ENCODE measurements at places on chromosomes 7 and 10.

DNA sequence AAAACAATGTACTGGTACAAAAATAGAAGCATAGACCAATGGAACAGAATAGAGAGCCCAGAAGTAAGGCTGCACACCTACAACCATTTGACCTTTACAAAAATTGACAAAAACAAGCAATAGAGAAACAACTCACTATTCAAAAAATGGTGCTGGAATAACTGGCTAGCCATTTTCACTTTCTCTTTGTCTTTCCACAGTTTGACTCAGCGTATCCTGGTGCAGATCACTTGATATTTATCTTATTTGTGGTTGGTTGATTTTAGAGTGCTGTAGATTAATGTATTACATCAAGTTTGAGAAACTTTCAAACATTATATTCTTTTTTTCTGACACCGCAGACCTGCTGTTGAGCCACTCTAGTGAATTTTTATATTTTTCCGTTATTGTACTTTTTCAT lies 381.4 kb downstream of the DGKB start:
- DNase-seq = no peak

DNA sequence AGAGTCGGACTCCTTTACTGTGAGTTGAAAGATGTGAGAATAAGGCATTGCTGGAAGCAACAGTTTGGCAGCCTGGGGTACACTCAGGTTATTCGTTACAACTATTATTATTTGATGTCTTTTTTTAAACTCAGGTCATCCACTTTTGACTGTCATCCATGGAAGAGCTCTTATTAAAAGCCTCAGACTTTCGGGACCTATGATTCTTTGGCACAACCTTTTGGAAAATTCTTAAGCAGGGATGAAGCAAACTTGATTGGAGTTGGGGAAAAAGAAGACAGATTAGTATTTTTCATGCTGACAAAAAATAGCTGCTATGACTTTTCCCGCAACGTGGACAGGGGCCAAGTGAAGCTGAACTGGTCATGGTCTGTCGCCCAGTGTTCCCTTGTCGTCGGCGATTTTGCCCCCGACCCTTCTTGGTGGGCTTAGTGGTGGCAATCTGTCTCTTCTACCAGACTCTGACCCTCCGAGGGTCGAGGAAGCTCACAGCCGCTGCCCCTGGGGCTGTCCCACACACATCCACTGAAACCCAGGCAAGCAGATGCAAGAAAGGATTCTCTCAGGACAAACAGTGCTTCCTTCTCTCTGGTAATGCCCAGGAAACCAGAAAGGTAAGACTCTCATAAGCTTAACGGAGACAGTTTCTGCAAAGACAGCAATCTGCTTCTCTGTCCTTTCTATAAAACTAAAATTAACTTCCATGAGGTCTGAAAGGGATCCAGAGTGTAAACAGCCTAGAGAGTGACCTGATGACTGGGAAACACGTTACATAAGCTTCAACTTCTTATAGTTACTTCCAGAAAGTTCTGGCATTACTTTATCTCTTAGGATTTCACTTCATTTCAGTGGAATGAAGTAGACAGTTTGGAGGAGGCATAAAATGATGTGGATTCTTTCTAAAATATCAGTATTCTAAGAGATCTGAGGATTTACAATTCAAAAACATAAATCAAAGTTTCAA lies 1.0 kb downstream of the CPED1 start:
- DNase-seq = no peak

- no peak for DNase-seq
These were observed 78.7 kb downstream of the FRMPD2 start for GRCh38 chr10:48195803-48196202.

DNA sequence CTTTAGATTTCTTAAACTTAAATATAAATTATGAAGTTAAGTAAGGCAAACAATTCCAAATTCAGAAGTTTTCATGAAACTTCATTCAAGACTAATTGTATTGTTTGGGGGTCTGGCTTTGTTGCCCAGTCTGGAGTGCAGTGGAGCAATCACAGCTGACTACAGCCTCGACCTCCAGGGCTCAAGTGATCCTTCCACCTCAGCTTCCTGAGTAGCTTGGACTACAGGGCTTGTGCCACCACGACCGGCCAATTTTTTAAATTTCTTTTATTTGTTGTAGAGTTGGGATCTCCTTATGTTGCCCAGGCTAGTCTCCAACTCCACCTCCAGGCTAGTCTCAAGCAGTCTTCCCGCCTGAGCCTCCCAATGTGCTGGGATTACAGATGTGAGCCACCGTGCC lies 12.5 kb downstream of the P4HA1 start:
- DNase-seq = no peak

DNA sequence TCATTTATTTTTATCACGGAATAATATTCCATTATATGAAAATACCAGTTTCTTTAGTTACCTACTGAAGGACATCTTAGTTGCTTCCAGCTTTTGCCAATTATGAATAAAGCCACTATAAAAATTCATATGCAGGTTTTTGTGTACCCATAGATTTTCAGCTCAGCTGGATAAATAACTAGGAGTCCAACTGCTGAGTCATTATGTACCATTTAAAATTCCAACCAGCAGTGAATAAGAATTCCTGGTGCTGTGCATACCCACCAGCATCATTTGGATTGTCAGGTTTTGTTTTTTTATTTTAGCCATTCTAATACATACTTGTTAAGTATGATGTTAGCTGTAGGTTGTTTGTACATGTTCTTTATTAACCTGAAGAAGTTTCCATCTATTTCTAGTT lies 14.5 kb downstream of the FAM24B start:
- no peak for DNase-seq

GRCh38 chr10:86130041-86130440 lies 236.6 kb downstream of the GRID1 start:
- no peak for DNase-seq

- no peak for DNase-seq
These were observed 348.5 kb downstream of the CXCL12 start for GRCh38 chr10:44036425-44036824.

DNA sequence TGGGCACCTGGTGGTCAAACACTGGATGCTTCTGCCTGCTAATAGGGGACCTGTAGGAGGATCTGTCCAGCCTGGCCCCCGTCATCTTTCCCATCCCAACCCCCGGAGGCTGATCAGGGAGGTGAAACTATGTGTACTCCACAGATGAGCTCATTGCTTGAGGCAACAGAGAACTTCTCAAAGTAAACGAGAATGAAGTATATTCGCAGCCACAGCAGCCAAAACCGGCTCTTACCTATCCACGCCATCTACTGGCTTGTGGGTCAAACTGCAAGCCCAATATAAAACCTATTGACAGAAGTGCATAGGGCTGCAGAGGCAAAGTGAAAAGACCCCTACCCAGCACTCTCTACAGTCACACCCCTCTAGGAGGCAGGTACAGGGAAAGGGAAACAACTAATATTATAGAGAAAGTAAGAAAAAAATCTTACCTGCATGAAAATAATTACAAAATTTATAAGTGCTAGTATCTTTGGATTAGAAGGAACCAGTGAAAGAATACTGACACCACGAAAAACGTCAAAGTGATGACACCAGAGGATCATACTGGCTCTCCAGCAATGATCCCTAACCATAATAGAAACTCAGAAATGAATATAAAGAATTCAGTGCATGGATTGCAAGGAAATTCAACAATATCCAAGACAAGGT lies 973.5 kb downstream of the ANKRD7 start:
- DNase-seq = peak; percentile 15

DNA sequence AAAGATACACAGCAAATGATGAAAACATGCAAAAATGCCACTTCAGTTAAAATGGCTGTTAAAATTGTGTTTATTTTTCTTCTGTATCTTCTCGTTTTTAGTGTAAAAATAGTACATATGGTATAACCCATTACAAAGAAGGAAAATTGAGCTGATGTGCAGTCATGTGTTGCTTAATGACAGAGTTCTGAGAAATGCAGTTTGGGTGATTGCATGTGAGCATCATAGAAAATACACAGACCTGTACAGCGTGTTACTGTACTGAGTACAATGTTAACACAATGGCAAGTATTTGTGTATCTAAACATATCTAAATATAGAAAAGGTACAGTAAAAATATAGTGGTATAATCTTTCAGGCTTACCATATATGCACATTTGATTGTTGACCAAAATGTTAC lies 7.3 kb downstream of the DMTF1 start:
- DNase-seq = no peak

DNA sequence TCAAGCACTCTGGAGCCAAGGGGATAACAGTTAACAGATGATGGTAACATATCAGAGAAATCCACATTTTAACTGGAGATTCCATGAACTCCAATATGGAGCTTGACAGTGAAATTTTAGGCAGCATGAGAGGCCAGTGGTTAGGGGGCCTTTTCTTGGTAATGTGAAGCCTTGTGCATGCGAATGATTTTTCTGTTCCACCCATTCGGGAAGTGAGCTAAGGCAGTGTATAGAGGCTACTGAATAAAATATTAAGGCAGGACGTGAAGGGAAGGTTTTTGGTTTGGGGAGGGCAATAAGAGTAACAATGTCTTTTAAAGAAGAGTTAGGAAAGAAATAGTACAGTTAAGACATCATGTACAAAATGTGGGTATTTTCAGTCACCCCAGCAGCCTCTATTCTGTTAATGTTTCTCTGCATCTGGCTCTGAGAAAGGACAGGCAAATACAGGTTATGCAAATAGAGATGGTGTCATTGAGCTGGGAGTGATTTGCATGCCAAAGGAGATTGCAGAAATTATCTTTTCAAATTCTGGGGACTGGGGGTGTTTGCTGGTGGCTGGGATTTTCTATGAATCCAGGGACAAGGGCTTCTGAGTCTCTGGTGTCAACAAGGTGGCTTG lies 6.8 kb upstream of the TAS2R60 start:
- DNase-seq = no peak

- DNase-seq = no peak
These were observed 80.3 kb downstream of the KAT6B start for GRCh38 chr10:74906611-74907198.

DNA sequence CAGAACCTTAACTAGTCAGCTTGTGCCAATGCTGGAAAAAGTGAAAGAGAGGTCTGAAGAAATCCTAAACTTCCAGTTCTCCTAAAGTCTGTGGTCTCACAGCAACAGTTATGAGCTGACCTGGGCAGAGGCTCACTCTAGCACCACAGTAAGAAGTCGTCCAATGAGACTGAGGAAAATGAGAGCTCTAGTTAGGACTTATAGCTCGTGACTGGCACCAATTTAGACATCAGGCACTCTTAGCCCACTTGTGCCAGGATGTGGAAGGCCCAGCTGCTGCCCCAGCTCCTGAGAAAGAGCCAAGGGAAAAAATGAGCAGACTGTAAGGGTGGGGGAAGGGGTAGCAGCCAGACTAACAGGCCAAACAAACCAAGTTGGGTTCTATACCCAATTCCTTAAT lies 7.6 kb downstream of the MMS19 start:
- no peak for DNase-seq

All from GM12864 (cell line).